Esophagus squamous epithelium (tissue), 5 donors: ENCODE measurements at places on chromosomes 7 and 10. TPM values are rescaled to one million over a fixed set of nuclear protein-coding genes. Genes with fewer than 3 reads are reported as not detected.

Gene MYOF
- total RNA-seq = 101 TPM

Gene HOXA5
- total RNA-seq = 6.3 TPM

Gene OR9A2
- not detected for total RNA-seq

Gene ACSL5
- total RNA-seq = 15.9 TPM

Gene CYP2C9
- total RNA-seq = 4.8 TPM

Gene ATG9B
- 45.2 TPM for total RNA-seq

Gene GIMAP5
- total RNA-seq = 0.15 TPM

Gene GJD4
- total RNA-seq = not detected

Gene ADAMTS14
- not detected for total RNA-seq

Gene SLC26A3
- not detected for total RNA-seq

Gene GHRHR
- total RNA-seq = not detected

Gene KIF20B
- total RNA-seq = 13.4 TPM

Gene LRRC61
- total RNA-seq = 13.9 TPM

Gene C10orf53
- total RNA-seq = not detected

Gene ERVW-1
- not detected for total RNA-seq

Gene SPDYE11
- not detected for total RNA-seq

Gene UCN3
- total RNA-seq = not detected

Gene HEPACAM2
- total RNA-seq = not detected

Gene RPEL1
- total RNA-seq = not detected

Gene VWDE
- 2.9 TPM for total RNA-seq

Gene TFR2
- 0.38 TPM for total RNA-seq

Gene CPED1
- 1.1 TPM for total RNA-seq

Gene GIMAP6
- total RNA-seq = 20.3 TPM

Gene LGI1
- total RNA-seq = 0.41 TPM

Gene FGFBP3
- 1.4 TPM for total RNA-seq

Gene SKIDA1
- total RNA-seq = 0.57 TPM

Gene TBX20
- total RNA-seq = not detected

Gene CCDC3
- 5.6 TPM for total RNA-seq

Gene IQUB
- total RNA-seq = 0.27 TPM
